ENCODE measurements at places on chromosomes 4 and X. TPM values are rescaled to one million over a fixed set of nuclear protein-coding genes. Genes with fewer than 3 reads are reported as not detected.

The EPHA5 gene
- not detected for total RNA-seq

The FAM156B gene
- total RNA-seq = 15.8 TPM

The DCTD gene
- 160 TPM for total RNA-seq

The TRPC5OS gene
- not detected for total RNA-seq

The UGT2B17 gene
- total RNA-seq = not detected

The STK32B gene
- not detected for total RNA-seq

The AKAP4 gene
- total RNA-seq = not detected

The RHOXF2 gene
- not detected for total RNA-seq

The SSX4 gene
- not detected for total RNA-seq

The STIM2 gene
- total RNA-seq = 41.8 TPM

The CT45A2 gene
- total RNA-seq = not detected

The XAGE1A gene
- total RNA-seq = not detected

The PFKFB1 gene
- 0.54 TPM for total RNA-seq

The GRIA3 gene
- not detected for total RNA-seq

The NONO gene
- total RNA-seq = 536 TPM

The SMIM31 gene
- total RNA-seq = not detected

The FRAS1 gene
- total RNA-seq = 0.24 TPM

The DUSP9 gene
- 0.23 TPM for total RNA-seq

The EMD gene
- total RNA-seq = 112 TPM
